ENCODE measurements at places on chromosomes 6 and 20.
A peak's percentile ranks its signal among the peaks of the same experiment; 100 is the strongest.

DNA sequence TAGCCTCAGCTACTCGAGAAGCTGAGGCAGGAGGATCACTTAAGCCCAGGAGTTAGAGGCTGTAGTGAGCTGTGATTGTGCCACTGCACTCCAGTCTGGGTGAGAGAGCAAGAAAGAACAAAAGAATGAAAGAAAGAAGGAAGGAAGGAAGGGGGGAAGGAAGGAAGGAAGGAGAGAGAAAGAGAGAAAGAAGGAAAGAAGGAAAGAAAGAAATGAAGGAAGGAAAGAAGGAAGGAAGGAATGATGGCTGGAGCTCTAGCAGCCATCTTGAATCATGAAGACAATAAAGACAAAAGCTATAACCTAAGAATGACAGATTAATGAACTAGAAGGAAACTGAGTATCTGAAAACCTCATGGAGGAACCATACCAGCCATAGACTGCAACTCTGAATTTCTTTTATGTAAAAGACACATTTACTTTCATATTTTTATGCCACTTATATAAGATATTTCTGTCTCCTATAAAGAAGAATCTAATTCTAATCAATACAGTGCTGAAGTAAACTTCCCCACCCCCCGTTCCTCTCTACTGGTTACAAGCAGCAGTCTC, 522.3 kb upstream of the JARID2 start:
- DNase-seq, result no peak

GRCh38 chr20:39877788-39878187, 811.2 kb downstream of the MAFB start:
- DNase-seq, result no peak

GRCh38 chr6:6333501-6333900, 13.0 kb upstream of the F13A1 start:
- DNase-seq, result no peak

- DNase-seq, result peak; percentile 77
Observed at GRCh38 chr6:8219352-8219943, 117.1 kb upstream of the EEF1E1 start.

DNA sequence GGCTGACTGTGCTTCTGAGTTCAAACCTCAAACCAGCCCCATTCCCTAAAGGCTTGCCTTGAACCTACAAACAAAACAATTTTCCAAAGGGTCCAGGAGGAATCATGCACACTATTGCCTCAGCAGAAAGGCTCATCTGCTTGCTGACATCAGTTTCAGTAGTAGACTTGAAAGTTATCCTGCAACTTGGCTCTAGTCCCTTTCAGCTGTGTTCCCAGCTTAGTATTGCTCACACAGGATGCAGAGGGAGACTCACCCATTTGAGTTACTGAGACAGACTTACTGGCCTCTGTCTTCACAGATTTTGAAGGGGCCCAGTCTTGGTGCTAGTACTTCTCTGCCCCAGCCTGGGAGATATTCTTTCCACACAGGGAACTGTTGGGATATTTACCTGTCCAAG, 38.5 kb upstream of the TFB1M start:
- peak; percentile 81 for DNase-seq

DNA sequence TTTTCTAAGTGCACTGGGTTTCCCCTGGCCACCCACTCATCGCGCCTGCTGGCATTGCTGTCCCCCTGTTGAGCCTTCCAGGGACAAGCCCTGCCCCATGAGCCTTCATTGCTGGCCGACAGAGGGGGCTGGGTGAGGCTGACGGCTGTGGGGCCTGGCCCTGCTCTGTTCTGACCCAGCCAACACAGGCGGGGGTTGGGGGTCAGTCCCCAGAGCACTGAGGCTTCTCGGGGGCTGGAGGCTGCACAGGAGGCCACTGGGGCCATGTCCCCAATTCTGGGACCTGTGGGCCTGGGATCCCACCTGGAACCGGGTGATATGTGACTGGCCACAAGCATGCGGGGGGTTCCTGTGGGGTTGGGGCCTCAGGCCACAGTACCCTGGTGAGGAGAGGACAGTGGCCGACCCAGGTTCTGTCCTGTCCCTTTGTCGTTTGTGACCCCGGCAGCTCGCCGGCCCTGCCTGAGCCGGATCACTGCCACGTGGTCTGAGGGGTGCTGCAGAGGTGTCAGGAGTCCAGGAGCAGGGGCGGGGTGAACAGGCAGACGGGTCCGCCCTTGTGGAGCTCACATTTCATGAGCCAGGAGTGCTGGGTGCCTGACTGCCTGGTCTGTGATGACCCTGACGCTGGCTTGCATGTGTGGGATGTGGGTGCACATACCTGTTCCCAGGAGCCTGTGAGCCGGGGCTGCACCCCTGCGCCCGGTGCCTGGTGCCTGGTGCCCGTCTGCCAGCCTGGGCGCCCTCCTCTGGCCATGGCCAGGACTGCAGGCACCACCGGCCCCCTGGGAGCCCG, 2.1 kb upstream of the COL20A1 start:
- DNase-seq, result peak; percentile 9

DNA sequence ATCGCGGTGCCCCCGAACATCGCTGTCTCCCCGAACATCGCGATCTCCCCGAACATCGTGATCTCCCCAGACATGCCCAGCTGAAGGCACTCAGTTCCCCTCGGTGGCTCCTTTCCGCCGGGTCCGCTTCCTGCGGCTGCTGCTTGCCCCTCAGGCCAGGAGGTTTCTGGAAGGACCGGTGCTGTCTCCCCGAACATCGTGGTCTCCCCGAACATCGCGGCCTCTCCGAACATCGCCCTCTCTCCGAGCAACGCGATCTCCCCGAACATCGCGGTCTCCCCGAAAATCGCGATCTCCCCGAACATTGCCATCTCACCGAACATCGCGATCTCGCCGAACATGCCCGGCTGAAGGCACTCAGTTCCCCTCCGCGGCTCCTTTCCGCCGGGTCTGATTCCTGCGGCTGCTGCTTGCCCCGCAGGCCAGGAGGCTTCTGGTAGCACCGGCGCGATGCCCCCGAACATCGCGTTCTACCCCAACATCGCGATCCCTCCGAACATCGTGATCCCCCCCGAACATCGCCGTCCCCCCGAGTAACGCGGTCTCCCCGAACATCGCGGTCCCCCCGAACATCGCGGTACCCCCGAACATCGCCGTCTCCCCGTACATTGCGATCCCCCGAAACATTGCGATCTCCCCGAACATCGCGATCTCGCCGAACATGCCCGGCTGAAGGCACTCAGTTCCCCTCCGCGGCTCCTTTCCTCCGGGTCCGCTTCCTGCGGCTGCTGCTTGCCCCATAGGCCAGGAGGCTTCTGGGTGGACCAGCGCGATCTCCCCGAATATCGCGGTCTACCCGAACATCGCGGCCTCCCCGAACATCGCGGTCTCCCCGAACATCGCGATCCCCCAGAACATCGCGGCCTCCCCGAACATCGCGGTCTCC, 808 bp downstream of the ULBP1 start:
- peak; percentile 30 for DNase-seq

GRCh38 chr6:166267526-166267925, 40.7 kb downstream of the PRR18 start:
- no peak for DNase-seq

GRCh38 chr6:93083337-93084230, 335.8 kb downstream of the EPHA7 start:
- no peak for DNase-seq

DNA sequence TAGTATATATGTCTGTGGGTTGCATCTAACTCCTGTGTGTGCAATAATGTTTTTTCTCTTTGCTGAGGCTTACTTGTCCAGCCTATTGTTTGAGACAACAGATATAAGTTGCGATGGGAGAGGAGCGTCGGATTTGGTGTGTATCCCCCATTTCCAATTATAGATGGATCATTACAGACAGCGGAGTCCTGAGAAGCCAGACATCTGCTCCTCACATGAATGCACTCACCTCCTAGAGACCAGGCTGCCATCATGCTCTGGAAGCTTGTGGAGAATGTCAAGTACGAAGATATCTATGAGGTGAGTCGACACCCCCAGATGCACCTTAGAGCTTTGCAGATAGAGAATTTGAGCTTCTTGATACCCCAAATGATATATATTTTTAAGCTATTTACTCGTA, at the start of gene TFAP2B:
TSS of gene TFAP2B (plus strand) at position 199 of the 400 bp plus-strand sequence. CDS start at position 220, 21 bp downstream.
- DNase-seq, result no peak

DNA sequence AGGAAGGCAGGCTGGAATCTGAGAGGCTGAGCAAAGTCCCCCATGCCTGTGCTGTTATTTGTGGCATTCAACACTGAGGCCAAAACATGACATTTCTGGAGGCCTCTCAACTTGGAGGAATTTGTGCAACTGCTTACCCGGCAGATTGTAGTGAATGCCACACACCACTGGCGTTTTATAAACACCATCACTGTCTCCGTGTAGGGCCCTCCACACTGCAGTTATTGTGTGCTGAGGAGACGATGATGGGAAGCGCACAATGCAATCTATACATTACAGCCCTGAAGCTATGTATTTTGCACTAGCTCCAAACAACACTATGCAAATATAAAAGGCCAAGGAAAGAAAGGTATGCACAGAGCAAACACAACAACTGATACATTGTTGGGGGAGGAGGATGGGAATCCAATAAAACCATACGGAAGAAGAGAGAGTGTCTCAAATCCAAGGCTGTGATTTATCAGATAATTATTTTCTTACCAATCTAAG, 106.5 kb downstream of the SMLR1 start:
- peak; percentile 68 for DNase-seq

DNA sequence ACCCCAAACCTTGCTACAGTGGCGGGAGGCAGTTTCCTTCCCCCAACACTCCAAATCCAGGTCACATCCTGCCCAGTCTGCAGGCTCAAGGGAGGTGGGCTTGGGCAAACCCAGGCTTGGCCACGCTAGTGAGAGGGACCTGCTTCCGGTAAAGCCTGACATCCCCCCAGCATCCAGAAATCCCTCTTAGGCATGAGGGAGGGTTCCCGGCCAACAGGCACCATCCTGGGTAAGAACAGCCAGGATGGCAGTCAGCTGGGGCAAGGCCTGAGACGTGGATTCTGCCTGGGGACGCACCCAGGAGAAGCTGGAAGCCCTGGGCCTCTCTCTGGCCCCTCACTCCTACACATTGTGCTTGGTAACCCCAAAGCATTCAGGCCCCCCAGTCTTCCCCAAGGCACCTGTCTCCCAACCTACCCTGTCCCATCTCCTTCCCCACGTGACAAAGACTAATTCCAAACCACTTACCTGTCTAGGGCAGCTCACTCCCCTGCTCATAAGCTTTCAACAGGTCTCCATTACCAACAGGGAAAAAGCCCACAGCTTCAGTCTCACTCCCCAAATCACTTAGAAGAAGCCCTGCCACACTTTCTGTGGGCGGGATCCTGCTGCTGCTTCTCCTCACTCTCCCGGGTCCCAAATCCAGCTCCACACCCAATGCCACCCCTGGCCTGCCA, 2.1 kb downstream of the C20orf144 start:
- no peak for DNase-seq

DNA sequence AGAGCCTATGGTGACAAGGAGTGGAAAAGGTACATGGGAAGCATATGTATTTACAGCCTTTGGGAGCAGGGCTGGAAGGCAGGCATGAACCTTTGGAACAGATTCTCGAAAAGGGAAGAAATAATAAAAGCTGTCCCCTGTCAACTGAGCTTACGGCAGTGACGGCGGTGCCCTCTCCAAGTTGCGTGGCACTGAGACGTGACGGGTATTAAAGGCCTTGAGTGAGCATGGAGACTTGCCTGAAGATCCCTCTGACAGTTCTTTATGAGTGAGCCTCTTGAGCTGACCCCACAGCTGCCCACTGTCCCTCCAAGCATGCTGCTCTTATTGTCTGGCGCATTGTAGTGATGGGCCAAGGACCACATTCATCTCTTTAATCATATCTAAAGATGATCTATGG, 388.5 kb downstream of the ZFAND3 start:
- no peak for DNase-seq

DNA sequence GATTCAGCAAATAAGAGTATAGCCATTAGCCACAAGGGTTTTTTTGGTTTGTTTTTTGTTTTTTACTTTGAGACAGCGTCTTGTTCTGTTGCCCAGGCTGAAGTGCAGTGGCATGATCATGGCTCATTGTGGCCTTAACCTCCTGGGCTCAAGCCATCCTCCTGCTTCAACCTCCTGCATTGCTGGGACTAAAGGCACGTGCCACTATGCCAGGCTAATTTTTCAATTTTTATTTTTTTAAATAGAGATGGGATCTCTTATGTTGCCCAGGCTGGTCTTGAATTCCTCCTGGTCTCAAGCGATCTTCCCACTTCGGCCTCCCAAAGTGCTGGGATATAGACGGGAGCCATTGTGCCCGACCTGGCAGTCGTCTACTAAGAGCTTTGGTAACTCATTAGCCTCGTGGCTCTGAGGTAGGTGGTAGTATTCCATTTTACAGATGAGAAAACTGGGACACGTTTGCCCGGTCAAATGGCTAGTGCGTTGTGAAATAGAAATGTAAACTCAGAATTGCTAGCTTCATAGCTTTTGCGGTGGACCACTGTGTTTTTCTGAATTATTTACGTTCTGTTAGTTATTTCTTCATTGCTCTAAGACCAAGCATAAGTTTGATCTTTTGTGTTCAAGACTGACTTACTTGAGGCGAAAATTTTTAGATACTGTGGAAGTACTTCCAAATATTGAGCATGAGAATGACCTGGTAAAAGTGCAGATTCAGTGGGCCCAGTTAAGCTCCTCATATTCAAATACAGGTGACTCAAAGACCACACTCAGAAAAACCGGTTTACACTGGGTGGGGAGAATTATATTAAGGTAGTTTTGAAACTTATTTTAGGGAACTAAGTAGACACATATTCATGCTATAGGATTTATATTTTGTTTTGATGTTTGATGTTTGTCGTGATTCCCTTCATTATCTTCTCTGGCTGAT, 2.1 kb downstream of the PANK2 start:
- no peak for DNase-seq

DNA sequence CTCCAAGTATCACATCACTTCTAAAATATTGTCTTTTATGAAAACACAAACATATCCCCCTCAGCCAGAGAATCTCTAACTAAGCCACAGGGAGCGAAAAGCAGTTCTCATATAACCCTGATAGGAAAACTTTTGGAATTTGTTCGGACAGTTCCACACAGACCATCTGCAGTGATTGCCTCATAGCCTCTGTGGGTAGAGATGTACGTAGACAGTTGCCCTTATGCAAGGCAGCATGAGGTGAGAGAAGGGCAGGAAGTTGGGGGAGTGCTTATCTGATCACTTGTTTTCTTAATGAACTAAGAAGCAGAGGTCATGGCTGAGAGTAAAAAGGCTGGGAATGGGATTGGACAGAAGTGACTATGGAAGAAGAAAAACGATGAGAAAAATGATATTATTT, 39.6 kb downstream of the SLC23A2 start:
- peak; percentile 91 for DNase-seq

- DNase-seq, result no peak
Observed at GRCh38 chr20:38962928-38963401, 821 bp downstream of the DHX35 start.

- peak; percentile 30 for DNase-seq
Observed at GRCh38 chr6:93787841-93788240, 368.5 kb upstream of the EPHA7 start.

- DNase-seq, result no peak
Observed at GRCh38 chr6:108982154-108983113, 112.2 kb downstream of the SESN1 start.

GRCh38 chr20:54204481-54204880, 3.4 kb upstream of the PFDN4 start:
- no peak for DNase-seq

DNA sequence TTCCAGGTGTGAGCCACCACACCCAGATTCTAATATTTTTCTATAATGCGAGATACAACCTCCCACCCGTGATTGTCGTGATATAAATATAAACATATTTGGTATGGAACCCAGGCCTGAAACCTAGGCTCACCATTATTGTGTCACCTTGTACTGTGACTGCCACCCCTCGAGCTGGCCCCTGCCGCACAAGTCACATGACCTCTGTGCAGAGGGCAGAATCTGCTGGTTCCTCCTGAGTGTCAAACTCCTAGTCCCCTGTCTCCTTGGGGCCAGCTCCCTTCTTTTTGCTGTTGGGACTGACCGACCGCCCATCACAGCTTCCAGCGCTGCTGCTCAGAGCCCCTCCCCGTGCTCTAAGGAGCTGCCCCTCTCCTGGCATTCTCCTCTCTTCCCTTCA, 86.4 kb downstream of the RSPH3 start:
- DNase-seq, result no peak

All from fibroblast of the aortic adventitia (primary cell).